NCI-H2081 treated with DMSO at 0.1 percent for 48 hours (cell line): ENCODE measurements at places on chromosomes 7 and 10.

GRCh38 chr7:74092964-74093471, 9.4 kb downstream of the LIMK1 start:
- DNase-seq, result no peak

- DNase-seq, result no peak
These were observed 17.2 kb upstream of the SLC26A4 start for GRCh38 chr7:107643407-107643806.

DNA sequence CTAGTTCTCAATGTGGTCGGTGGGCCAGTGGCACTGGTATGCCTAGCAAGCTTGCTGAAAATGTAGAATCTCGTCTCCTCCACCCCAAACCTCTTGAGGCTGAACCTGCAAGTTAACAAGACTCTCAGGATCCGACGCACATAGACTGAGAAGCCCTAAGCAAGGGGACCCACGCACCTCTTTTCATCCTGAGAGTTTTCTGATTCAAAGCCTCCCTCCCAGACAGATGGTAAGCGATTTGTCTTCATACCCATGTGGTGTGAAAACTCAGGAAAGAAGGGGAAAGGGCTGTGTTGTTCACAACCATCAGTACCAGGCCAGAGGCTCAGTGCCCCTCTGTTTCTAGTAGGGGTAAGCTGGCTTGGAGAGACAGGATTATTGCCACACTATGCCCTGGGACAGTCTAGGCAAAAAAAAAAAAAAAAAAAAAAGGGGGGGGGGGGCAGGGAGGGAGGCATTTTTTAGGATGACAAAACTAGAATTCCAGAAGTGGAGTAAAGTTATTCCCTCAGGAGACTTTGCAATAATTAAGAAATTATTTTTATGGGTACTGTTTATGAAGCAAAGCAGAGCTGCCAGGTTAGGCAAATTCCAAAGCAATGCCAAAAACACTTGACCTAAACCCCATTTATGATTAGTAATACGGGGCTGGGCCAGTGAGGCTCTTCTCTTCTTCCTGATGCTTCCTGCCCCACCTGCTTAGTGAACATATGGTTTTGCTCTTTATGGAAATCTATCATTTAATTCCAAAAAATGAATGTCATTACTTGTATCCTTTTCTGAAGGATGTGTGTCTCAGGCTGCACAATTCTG, 117.6 kb upstream of the PDLIM1 start:
- no peak for DNase-seq

DNA sequence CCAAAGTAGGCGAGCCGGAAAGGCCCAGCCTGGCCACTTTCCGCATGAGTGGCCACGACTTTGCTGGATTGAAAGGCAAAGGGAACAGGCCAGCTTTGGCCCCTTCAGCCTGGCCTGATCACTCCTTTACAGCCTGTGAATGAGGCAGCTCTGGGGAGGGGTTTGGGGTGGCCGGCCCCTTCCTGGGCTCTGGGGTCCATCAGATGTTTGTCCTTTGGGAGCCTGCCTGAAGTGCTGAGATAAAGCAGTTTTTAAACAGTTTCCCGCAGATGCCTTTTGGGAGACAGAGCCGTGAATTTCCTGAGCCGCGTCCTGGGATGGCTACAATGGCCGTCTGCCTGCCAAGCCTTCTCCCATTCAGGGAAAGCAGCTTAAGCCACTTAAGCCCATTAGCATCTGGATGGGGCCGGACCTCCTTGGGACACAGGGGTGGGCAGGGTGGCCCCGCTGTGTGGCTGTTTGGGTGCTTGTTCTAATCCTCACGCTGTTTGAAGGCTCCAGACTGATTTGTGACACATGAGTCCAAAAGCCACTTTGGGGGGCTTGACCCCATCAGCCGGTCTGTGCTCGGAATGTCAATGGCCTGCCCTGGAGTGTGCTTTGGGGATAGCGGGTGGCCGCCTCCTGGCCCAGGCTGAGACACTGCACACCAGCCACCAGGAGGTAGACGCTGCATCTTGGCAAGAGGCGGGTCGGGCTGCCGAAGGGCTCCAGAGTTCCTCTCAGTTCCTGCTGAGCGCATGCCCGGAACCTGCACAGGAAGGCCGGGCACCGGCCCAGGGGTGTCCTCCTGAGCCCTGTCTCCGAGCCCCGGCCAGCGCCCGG, 38.9 kb downstream of the NKX6-2 start:
- no peak for DNase-seq

DNA sequence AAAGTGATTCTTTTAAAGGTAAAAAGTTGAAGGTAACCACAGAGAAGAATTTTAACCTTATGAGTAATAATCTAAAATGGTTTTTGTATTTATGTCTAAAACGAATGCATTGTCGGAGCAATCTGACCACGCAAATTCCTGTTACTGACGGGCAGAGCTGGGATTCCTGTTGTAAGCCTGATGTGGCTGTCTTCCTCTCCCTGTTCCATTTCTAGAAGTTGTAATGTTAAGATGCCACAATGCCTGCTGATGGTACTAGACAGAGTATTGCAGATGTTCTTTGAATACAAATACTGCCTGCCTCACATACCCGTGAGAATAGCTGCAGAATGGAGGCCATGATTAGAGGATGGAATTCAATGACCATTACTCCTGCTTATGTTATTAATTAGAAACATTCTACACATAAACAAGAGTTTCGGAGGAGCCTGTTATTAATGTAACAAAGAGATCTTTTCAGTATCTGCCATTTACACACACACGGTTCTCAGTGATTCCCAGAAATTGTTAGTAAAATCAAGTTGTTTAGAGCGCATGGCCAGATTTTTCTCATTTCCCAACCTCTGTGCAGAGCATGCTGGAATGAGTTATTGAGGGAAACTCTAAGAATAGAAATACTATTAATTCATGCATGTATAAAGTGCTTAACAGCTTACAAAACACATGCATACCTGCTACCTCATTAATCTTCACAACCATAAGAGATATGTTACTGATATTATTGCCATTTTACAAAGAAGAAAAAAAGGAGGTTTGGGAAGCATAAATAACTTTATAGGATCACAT, 196.8 kb downstream of the PTN start:
- DNase-seq, result no peak

- no peak for DNase-seq
These were observed 137.1 kb downstream of the KAT6B start for GRCh38 chr10:74963549-74963948.

- DNase-seq, result no peak
These were observed 476.9 kb downstream of the TCERG1L start for GRCh38 chr10:130834573-130834972.

- no peak for DNase-seq
These were observed 264.6 kb downstream of the SNX10 start for GRCh38 chr7:26556061-26556881.

DNA sequence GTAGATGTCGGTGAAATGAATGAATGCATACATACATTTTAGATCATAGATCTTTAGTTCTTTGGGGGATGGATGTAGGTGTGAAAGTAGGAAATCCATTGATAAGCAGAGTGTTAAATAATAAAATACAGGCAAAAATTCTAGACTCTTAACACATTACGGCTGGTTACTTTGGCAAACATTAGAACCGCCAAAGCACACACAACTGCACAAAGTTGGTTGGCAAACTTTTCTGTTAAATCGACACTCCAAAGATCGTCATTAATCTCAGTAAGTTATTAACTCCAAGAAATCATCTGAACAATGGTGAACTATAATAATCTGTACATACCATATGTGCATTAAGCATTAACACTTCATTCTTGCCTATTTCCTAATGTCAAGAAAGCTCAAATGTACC, 231.2 kb downstream of the PLXNA4 start:
- no peak for DNase-seq

- no peak for DNase-seq
These were observed 19.4 kb downstream of the SCRN1 start for GRCh38 chr7:29970158-29970557.

- DNase-seq, result no peak
These were observed 446.0 kb upstream of the PODXL start for GRCh38 chr7:132002343-132002968.

DNA sequence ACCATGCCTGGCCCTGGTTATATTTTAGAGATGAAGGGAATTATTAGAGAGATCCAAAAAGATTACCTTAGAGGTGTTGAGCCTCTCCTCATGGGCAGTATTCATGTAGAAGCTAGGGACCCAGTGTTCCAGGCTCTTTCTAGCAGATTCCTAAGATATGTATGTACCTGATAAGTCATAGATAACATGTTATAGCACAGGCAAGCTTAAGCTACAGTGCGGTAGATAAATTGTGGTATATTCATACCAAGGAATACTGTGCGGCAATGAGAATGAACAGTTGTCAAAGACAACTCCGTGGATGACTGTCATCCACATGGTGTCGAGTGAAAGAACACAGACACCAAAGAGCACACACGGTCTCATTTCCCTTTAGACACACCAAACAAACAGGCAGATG, 53.1 kb downstream of the TACR2 start:
- DNase-seq, result no peak

GRCh38 chr7:120725376-120726039, 132.4 kb downstream of the TSPAN12 start:
- DNase-seq, result peak; percentile 28

- no peak for DNase-seq
These were observed 10.1 kb downstream of the TBATA start for GRCh38 chr10:70774810-70775678.

DNA sequence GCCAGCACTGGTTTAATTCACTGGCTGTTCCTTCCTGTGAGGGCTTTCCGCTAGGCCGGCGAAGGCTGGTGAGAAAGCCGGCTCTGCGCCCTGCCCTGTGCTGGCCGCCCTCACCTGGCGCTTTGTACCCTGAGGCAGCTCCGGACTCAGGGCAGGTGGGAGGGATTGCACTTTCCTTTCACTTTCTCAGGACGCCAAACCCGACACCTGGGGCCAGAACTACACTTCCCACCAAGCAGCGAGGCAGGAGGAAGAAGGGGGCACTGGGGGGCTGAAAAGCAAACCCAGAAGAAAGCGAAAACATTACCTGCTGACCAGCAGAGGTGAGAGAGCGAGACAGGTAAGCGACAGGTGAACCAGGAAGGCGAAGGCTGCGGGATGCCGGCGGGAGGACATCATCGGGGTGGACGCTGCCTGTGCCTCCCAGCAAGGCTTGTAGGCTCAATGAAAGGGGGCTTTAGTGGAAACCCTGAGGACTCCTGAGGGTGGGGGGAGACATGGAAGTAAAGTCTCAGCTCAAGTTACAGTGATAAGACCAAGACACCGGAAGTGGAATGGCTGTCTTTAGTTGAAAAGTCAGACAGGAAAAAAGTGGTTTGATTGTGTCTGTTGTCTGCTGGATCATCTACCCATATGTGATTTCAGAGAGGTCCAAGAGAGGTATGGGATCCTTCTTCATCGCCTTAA, at the start of gene RAB19:
Gene RAB19, plus strand, starts transcription at position 181 of the 687 bp plus-strand sequence. CDS start 3,589 bp downstream, outside the sequence.
- no peak for DNase-seq

DNA sequence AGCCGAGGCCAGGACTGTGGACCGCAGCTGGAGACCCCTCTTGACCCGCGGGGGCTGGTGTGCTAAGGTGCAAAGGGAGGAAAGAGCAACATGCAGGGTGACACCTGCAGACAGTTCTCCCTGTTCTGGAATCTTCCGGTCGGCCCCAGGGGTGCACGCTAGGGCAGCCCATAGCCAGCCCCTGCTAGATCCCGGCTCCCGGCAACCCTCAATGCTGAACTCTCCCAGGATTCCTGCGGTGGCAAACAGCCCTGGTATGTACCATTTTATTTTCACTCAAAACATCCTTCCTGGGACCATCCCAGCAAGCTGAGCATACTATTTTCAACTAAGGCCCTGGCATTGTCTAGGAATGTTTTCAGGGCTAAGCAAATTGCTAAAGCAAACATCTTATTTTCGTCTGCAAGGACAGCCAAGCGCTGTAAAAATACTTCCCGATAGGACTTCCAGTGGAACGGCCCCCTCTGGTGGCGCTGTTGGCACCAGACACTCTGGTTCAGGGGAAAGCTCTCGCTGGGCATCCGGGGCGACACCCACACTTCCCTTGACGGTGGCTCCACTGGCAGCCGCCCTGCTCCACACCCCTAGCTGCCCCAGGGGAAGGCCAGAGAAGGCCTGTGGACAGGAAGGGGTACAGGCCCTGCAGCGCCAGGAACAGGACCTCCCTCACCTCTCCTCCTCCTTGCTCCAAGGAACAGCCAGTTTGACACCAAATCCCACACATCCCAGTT, 99.4 kb downstream of the CTBP2 start:
- DNase-seq, result no peak

GRCh38 chr10:5195727-5196374, 786 bp upstream of the AKR1C4 start:
- no peak for DNase-seq

GRCh38 chr7:123209786-123210185, 10.0 kb upstream of the SLC13A1 start:
- DNase-seq, result no peak
